NCI-H1105 (cell line): ENCODE measurements at places on chromosomes 4 and X.

- no peak for DNase-seq
These were observed 34.5 kb upstream of the SCRG1 start for GRCh38 chr4:173433447-173433846.

DNA sequence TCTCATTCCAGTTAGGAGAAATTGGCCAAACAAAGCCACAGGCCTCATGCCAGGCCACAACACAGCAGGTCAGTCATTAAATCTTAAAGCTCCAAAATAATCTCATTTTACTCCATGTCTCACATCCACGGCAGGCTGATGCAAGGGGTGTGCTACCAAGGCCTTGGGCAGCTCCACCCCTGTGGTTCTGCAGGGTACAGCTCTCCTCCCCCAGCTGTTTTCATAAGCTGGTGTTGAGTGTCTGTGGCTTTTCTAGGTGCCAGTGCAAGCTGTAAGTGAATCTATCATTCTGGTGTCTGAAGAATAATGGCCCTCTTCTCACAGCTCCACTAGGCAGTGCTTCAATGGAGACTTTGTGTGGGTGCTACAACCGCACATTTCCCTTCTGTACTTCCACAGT lies 949.2 kb downstream of the TECRL start:
- no peak for DNase-seq

- no peak for DNase-seq
These were observed 36.3 kb downstream of the ARAP2 start for GRCh38 chr4:36207831-36208520.

- DNase-seq: no peak
These were observed 467.0 kb downstream of the PCDH18 start for GRCh38 chr4:137065311-137065710.

- no peak for DNase-seq
These were observed 124.9 kb downstream of the FRMPD4 start for GRCh38 chrX:12263211-12263610.

- no peak for DNase-seq
These were observed 153.7 kb downstream of the FBXW7 start for GRCh38 chr4:152382057-152382785.

DNA sequence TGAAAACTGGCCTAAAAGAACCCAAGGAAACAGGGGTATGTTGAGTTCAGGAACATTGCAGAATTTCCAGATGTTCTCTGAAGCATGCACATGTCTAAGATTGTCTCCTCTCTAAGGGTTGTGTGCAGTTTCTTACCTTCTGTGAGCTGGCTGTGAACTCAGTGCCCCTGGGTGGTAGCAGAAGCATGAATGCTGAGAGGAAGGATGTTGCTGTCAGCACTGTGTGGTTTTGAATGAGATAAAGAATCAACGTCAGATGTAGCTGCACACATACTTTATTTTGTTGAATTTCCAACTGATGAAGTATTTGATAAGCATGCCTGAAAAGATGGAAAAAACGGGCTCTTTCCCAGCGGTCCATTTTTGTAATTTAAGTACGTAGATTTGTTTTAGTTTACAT lies 23.8 kb upstream of the CD38 start:
- no peak for DNase-seq

DNA sequence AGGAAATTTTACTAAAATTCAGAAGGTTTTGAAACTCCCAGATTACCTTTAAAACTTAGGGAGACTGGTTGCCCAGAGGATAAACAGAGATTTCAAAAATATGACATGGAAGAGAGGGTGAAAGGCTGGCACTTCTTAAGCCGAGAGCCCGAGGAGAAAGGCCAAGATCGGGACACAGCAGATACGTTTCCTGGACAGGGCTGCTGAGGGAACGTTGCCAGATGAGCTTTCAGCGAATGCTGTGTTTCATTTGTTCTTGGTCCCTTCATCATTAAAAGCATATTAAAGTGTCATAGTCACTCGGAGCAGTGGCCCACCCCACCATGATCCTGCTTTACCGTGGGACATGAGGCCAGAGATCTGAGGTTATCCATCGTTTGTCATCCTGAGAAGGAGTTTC lies 37.9 kb upstream of the STOX2 start:
- no peak for DNase-seq

GRCh38 chr4:183175631-183176232 lies 76.7 kb downstream of the WWC2 start:
- no peak for DNase-seq

DNA sequence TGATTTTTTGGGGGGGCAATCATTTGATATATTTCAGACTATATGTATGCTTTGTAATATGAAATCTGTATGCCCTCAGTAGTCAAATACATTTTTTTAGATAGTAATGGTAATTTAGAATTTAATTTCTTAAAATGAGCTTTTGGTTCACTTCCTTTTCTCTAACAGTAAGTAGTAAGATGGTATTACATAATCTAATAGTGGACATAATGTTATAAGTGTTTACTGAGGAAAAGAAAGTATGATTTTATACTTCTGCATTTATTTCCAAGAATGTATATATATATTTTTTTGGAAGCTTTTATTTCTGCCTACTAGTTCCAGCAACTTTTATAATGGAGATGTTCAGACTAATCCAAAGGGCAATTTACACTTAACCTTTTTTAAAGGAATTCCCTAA lies 1450.7 kb upstream of the TENM3 start:
- no peak for DNase-seq

DNA sequence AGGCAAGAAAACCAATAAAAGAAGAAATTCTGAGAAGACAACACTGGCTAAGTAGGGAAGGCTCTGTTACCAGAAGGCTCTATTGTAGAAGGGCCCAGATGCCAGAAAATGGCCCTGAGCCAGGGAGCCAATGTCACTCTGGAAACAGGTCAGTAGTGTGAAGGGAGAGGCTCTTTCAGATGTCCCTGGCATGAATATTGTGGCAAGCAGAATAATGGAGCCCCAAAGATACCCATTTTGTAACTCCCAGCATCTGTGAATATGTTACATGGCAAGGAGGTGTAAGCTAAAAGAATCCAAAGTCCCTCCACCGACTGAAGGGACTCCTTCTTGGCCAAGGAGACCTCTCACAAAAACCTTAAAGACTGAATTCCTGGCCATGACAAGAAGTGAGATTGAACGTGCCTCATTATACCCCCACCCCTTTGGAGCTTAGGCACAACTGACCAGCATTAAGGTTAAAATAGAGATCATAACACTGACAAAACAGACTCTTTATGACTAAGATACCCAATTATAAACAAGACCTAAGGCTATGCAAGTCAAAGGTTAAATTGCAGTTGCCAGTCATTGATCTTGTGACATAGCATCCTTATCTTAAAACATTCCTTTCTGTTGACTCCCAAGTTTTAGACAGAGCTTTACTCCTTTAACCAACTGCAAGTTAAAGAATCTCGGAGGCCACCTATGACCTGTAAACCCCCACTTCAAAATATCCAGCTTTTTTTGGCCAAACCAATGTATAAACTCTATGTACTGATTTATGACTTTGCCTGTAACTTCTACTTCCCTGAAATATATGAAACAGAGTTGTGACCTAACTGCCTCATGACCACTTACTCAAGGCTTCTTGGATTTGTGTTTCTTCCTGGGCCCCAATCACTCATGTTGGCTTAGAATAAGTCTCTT lies 42.2 kb upstream of the SMIM10 start:
- no peak for DNase-seq

DNA sequence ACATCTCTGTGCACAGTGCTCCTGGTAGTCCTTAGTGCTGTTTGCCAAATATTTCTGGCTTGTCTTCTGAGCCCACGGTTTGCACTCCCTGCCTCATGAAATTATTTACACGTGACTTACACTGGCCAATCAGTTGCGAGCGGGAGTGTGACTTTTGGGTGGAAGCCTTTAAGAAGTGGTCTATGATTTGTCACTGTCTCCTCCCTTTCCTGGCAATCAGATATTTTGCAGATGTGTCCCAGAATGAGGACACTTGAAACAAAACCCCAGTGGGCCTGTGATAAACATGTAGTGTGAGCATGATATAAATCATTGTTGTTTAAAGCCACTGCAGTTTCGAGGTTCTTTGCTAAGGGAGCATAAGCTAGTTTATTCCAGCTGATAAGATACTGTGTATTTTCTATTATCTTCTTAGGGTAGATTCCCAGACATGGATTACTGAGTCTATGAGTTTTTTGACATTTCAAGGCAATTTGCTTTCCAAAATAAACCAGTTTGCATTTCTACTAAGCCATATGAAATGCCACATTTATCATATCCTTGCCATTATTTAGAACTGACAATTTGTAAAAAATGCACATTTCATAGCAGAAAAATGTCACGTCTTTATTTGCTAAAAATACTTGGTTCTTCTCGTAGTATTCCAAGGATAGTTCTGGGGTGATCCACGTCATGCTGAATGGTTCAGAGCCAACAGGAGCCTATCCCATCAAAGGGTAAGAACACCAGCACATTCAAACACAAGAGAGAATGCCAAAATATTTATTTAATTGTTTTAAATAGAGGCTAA lies 12.0 kb downstream of the BST1 start:
- no peak for DNase-seq

DNA sequence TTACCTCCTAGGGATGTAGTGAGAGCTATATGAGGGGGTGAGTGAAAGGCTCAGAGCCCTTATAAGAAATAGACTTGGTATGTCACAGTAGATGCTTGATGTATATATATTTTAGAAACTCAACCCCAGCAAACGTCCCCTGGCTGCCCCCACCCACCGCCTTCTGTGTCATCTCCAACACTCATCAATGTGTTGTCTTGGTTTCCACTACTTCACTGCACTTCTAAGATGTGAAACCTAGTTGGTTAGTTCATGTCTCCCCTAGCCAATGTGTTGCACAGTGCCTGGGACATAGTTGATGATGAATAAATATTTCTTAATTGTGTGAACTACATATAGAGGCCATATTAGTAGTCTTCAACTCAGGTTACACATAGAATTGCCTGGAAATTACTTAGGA lies 4.4 kb downstream of the FGFBP2 start:
- no peak for DNase-seq

GRCh38 chr4:77816546-77816945 lies 2.6 kb downstream of the CNOT6L start:
- DNase-seq: no peak

- DNase-seq: no peak
These were observed 198.7 kb downstream of the ENOX2 start for GRCh38 chrX:130704053-130705038.

- no peak for DNase-seq
These were observed 1.3 kb downstream of the NEUROG2 start for GRCh38 chr4:112514647-112515197.

DNA sequence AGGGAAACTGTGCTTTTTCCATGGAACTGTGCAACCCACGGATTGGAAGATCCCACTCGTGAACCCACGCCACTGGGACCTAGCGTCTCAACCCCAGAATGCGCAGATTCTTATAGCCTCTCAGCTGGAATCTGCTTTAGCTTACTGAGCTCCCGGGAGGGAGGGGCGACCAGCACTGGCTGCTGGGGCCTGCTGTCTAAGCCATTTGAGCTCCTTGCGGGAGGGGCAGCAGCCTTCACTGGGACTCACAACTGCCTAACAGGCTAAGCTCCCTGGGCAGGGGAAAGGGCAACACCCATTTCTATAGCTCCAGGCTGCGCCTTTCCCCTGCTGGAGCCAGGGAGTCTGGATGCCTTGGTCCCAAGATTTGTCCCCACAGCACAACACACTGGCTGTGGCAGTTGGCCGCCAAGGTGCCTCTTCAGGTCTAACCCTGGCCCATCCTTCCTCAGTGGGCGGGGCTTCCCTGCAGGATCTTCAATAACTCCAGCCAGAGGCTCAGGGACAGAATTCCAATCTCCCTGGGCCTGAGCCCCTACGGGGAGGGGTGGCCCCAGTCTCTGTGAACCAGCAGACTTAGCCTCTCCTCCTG lies 451.7 kb upstream of the PITX2 start:
- no peak for DNase-seq

- DNase-seq: peak; percentile 59
These were observed 143.5 kb upstream of the GALNT7 start for GRCh38 chr4:173025131-173025530.

DNA sequence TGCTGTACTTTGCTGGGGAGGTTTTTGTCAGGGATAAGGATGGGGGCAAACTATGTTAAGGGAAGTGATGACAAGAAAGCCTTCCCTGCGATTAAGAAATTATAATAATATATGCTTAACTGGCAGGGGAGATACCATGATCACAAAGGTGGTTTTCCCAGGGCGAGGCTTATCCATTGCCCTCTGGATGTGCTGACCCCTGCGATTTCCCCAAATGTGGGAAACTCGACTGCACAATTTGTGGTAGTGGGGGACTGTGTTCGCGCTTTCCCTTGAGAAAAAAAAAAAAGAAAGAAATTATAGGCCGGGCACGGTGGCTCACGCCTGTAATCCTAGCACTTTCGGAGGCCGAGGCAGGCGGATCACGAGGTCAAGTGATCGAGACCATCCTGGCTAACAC lies 24.5 kb downstream of the SLC25A43 start:
- no peak for DNase-seq

DNA sequence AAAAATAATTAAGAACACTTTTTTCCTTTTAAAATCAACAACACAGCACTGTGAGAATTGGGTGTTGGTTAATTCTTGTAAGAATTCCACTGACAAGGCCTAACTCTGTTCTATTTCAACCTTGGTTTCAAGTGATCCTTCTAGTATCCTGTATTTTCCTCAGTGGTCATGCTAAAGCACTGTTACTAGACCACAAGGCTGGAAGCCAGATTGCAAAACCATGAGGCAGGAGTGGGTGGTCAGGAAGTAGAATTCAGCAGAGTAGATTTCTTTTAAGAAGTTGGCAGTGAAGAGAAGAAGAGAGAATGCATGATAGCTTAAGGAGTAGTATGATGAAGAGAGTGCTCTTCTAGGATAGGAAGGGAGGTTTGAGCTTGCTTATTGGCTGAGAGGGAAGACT lies 71.6 kb upstream of the LEF1 start:
- DNase-seq: no peak

DNA sequence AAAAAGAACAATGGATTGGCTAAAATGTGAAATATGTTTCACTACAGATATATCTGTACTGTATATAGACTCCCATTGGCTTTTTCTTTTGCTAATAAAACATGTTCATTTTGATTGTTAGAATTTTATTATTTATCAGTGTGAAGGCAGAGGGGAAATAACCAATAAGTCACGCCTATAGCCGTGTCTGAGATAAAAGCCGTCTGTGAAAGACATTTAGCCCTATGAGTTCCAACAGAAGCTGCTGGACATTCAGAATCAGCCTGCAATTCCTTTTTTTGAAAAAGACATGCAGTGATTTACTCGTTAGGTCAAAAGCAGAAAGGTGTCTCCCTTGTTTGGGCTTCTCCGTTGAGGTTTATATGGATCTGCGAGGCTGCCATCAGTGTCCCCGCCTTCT lies 24.2 kb upstream of the SLC25A4 start:
- DNase-seq: no peak

DNA sequence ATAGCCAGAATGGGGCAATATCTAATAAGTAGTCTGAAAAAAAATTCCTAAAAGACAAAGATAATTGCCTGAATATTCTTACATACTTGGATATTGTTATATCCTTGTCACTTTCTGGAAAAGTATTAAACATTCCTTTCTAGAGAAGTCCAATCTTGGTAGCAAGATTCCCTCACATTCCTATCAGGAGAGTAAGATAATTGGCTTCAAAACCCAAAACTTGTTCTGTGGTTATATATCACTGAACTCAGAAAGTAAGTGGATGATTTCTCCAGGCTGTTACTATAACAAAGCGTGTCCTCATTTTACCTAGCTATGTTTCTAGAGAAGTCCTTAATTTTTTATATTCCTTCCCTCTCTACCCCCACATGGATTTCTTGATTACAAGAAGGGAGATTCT lies 46.0 kb upstream of the TEX13A start:
- DNase-seq: no peak
